ENCODE measurements at places on chromosomes 1 and 21. TPM values are rescaled to one million over a fixed set of nuclear protein-coding genes. Genes with fewer than 3 reads are reported as not detected.

IL12RB2 gene
- polyA plus RNA-seq, result not detected

LACTBL1 gene
- not detected for polyA plus RNA-seq

FAM78B gene
- 0.77 TPM for polyA plus RNA-seq

S100A8 gene
- polyA plus RNA-seq, result 2.2 TPM

OLIG2 gene
- not detected for polyA plus RNA-seq

DCDC2B gene
- 0.17 TPM for polyA plus RNA-seq

Measured in hepatocyte (in vitro differentiated cells).